ENCODE measurements at places on chromosomes 1 and 21.

GRCh38 chr1:68453060-68453670, 3.4 kb upstream of the RPE65 start:
- DNase-seq, result no peak

GRCh38 chr1:117180147-117180967, 30.4 kb downstream of the VTCN1 start:
- no peak for DNase-seq

- DNase-seq, result no peak
Observed at GRCh38 chr1:18635891-18636595, 5.4 kb downstream of the PAX7 start.

DNA sequence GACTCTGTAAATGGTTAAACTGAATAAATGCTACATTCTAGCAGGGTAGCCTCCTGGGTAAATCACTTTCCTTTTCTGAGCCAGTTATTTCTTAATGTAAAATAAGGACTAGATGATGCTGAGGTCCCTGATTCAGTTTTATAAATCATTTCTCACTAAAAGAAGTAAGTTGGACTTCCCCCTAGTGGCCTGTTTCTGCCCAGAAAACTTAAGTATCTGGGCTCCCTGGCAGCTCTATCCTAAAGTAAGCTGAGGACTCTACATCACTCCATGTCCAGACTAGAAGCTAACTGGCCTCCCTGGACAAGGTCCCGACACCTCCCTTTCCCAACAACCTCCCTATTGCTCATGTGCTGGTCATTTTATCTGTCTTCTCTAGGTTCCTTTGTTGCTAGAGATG, 3.0 kb downstream of the GPN2 start:
- no peak for DNase-seq

DNA sequence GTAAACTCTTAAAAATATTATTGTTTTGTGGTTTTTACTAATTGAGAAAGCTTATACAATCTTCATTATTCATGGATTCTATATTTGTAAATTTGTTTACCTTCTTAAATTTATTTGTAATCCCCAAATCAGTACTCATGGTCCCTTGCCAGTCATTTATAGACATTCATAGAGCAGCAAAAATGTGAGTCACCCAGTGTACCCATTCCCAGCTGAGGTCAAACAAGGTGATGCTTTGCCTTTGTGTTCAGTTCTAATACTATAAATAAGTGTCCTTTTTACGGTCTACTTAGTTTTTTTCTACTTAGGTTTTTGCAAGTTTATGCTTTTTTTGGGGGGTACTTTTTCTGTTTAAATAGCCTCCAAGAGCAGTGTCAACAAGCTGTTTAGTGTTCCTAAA, 36.1 kb downstream of the SORT1 start:
- no peak for DNase-seq

GRCh38 chr21:33767960-33768359, 125.7 kb downstream of the ITSN1 start:
- DNase-seq, result no peak

DNA sequence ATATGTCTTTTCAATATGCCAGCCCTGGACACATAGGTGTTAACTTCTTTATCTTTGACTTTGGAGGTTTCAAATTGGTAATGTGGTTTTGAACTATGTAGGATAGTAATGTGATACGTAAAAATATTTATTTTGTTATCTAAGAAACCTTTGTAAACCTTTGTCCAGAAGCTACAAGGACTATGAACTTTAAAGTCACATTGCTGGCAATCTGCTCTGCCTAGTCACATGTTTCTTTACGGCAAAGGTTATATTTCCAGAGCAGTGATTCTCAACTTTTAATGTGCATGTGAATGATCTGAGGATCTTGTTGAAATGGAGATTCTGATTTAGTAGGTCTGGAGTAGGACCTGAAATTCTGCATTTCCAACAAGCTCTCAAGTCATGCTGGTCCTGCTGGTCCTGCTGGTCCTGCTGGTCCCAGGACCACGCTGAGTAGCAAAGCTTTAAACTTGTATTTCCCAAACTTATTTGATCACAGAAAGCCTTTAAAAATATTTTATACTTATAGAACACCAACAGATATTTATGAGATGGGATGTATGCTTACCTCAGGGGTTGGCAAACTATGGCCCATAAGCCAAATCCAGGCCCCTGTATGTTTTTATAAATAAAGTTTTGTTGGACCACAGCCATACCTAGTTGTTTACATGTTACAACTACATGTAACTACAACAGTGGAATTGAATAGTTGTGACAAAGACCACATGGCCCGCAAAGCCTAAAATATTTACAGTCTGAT, 57.9 kb upstream of the QSOX1 start:
- DNase-seq, result no peak

- no peak for DNase-seq
Observed at GRCh38 chr1:9150582-9151327, 21.9 kb upstream of the GPR157 start.

- DNase-seq, result no peak
Observed at GRCh38 chr1:193458628-193459027, 272.2 kb upstream of the B3GALT2 start.

DNA sequence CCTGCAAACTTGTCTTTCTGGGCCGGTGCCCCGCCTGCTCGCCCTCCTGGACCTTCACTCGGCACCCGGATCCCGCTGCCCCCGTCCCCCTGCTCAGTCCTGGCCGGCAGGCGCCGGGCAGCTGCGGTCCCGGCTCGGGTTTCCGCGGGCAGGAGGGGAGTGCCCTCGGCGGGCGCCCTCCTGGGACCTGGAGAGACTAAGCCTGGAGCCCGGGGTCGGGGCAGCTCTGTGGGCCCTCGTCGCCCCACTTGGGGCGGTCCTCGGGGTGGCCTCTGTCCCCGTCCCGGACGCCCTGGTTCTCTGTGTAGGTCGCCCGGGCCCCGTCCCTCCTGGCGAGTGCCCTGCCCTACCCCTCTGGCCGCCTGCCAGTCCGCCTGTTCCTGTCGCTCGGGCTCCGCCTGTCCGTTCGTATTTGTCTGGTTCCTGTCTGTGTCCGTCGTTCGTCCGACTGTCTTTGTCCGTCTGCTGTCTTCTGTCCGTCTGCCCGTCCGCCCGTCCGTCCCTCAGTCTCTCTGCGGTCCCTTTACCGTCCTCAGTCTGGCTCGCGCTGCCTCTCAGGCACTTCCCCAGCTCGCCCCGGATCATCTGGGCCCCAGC, 490 bp downstream of the SERINC2 start:
- DNase-seq, result no peak

DNA sequence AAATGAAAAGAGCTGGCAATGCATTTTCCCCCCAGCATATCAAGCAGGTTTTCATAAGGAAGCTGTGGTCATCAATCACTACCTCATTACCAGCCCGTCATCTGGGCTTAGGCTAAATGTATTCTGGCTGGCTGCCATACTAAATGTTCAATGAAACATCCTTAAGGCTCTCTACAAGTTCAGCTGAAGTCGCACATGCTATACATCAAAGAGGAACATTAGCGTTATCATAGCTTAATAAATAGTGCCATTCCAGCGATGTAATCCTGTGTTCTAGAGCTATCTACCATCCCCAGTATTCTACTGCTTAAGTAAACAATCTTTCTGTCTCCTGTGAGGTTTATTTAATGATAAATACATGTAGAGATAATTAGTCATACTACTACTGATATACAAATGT, 288.8 kb downstream of the DPYD start:
- DNase-seq, result no peak

GRCh38 chr21:38631676-38632075, 133.4 kb upstream of the ERG start:
- no peak for DNase-seq

DNA sequence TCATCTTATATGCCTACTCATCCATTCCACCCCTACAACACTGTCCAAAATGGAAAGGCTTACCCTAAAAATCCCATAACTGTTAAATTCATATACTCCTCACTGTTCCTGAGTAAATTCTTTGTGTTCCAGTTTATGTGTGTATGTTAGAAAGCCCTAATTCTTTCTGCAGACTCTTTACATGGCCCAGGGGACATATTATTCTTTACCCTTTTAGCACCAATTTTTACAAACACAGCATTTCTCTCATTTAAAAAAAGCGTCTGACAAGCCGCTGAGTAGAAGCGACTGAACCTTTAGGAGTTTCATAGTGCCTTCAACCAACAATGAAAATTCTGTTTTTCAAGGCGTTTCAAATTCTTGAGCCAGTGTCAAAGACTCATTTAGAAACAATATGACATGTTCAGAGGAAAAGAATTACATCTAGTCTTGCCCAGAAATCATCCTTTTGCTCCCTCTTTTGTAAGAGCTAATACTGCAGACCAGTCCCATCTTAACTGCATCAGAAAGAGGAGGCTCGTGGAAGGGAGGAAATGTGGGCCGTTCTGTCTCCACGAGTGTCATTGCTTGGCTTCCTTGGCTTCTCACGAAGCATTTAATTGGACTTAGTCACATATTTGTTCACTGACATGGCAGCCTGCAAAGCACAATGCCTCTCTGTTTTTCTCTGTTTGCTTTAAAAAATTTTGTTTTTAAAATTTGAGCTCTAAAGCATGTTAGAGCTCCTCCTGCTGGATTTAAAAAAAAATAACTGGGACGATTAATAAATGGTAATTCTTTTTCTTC, 21.3 kb upstream of the C1orf105 start:
- no peak for DNase-seq

DNA sequence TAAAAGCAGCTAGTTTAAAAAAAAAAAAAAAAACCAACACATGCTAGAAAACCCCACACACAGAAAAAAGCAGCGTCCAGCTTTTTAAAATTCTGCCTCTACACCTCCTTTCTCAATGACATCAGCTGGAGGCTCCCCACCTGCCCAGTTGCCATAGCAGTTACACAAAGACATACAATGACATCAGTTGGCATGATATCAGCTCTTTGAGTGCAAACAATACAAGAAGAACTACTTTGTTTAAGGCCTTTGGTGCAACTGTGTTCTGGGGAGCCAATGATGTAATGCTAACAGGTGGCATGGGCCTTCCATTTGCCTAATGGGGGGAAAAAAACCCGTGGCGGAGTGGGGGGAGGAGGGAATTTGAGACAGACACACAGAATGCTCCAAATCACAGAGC, 32.9 kb downstream of the DUSP10 start:
- DNase-seq, result no peak

- DNase-seq, result no peak
Observed at GRCh38 chr21:40754466-40754865, 92.5 kb downstream of the DSCAM start.

- no peak for DNase-seq
Observed at GRCh38 chr1:103145449-103145848, 37.1 kb upstream of the COL11A1 start.

DNA sequence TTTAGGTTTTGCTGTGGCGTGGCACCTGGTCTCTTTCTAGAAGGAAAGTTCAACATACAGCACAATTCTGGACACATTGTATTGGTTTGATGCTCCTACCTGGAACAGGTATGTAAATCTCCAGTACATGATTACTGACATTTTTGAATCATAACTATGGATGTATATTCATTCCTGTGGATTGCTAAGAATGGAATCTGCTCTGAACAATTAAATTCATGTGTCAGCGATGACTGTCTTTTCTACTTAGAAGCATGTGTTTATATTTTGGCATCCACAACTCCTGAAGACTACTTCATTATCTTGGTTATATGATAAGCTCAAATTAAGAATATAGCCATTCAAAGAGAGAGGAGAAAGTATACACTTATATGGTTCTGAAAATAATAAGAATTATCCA, 291.8 kb downstream of the CHRM3 start:
- DNase-seq, result no peak

- DNase-seq, result no peak
Observed at GRCh38 chr1:113453771-113454083, 63.4 kb downstream of the MAGI3 start.

DNA sequence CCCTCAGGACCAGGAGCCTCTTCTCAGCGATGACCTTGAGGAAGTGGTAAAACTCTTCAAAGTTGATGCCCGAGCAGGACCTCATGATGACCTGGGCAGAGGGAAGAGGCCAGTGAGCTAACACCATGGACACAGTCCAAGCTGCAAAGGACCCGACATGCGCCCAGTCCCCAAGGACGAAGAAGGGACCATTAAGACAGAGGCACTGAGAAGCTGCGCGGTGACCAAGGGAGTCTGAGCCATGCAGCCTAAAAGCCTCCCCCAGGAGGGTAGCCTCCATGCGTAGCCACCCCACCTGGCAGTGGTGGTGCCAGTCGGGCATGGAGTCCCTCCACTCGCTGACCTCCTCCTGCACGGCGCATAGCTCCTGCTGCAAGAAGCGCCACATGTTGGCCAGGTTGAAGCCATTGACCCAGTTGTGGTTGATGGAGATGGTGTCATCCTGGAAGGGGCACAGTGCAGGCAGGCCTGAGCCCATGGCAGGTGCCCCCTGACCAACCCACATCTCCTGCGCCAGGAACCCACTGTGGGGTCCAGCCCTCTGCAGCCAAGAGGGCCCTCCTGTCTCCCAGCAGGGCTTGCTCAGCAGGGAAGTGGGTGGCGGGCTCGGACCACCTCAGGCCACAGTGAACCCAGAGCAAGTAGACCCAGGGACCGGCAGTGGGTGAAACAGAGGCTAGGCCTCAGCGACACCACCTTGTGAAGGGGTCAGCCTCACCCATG, 2.4 kb downstream of the JMJD4 start:
- no peak for DNase-seq

DNA sequence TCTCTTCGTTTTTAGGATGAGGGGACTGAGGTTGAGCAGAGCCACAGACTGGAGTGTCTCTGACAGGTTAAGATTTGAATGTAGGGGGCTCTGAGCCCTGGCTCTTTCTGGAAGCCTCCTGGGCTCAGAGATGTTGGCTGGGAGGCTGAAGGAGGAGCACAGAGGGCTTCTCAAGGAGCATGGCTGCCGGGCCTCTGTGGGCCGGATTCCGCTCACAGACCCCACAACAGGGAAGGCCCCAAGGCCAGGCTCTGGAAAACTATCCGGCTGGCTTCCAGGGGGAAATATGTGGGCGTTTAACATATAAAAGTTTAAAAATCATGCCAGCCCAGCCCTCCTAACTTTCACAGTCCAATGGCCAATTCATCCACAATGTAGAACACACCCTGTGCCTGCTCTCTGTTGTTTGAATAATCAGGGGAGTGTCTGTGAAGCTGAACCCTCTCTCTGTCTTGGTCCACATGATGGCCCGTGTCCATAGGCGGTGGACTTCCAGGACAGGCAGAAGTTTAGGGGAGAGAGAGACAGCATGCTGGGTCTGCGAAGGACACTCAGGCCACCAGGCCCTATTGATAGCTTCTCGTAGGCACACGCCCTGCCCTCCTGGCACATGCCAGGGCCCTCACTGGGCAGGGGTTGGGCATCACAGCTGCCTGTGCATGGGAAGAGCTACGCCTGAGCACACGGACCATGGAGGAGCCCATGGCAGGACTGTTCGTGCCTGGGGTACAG, 10.8 kb downstream of the OBSCN start:
- DNase-seq, result no peak

- DNase-seq, result no peak
Observed at GRCh38 chr1:23869051-23869450, 961 bp upstream of the FUCA1 start.
